ENCODE measurements at places on chromosomes 5 and 9.

- DNase-seq, result no peak
These were observed 50.2 kb upstream of the KCNMB1 start for GRCh38 chr5:170439223-170439943.

DNA sequence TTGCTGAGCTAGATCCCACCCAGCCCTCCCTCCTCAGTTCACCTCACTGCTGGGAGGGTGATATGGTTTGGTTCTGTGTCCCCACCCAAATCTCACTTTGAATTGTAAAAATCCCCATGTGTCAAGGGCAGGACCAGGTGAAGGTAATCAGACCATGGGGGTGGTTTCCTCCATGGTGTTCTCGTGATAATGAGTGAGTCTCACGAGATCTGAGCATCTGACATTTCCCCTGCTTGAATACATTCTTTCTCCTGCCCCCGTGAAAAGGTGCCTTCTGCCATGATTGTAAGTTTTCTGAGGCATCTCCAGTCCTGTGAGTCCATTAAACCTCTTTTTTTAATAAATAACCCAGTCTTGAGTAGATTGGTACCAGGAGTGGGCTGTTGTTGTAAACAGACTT, 469.9 kb upstream of the DAP start:
- no peak for DNase-seq

DNA sequence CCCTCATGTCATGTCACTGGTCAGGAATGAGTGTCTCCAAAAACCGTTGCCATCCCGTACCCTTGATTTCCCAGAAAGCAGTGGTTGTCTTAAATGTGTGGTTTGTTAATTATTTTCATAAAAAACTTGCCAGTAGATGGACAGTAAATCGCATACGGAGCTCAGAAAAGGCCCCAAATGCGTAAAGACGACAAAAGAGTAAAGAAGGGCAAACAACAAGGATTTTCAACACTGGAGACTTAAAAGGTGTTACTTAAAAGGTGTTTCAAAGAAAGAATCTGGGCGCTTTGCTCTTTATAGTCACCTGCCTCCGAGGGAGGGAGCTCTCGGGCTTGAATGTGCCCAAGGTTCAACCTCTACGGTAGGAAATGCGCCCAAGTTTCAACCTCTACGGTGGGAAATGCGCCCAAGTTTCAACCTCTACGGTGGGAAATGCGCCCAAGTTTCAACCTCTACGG, 734 bp downstream of the KIF27 start:
- peak; percentile 69 for DNase-seq

DNA sequence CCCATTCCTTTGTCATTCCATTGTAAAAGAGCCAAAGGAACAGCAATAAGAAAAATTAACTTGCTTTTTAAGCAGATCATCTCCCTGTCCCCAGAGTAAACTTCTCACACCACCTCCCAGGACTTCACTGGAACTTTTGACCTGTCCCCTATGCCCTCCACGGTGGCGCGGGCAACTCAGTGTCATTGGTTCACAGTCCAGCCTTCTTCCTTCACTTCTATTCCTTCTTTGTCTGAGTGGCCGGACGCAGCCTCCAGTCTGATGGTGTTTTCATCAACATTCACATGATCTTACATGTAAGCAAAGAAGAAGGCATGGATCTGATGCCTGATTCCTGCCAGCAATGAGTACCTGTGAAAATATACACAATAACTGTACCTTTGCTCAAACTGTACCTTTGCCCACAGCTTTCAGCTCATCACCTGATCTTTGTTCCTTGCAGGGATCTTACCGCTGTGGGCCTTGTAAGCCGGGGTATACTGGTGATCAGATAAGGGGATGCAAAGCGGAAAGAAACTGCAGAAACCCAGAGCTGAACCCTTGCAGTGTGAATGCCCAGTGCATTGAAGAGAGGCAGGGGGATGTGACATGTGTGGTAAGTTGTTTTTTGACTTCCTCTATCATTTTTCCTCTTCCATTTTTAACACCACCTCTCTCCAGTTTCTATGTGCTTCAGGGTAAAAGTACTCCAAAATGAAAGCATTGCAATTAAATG, 32.5 kb downstream of the THBS4 start:
- DNase-seq, result no peak

DNA sequence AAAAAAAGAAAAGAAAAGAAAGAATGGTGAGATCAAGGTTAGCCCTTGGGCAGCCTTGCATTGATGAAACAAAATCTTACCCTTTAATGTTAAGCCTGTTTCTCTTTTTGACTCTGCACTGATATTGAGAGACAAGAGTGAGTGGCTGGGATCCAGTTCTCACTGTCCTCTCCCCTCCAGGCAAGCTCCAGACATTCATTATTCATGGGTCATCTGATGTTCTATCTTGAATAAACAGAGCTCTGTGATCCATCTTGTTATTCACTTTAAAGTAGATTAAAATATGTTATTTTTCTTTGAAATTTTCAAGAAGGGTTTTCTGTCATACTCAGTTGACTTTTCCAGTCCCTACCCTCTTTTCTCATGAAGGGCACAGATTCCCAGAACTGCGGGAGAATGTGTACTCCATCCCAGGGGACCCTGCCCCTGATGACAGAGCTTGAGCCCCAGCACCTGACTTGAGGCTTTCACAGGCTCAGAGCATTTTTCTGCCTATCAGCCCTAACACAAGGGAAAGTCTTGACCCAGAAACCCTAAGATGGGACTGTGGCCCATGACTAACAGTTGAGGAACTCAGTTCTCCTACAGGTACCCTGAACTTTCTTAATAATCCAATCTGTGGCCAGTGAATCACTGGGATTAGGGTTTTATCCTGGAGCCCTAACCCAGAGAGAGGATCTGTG, 24.1 kb downstream of the ACTL7B start:
- no peak for DNase-seq

- no peak for DNase-seq
These were observed 990.6 kb upstream of the TYRP1 start for GRCh38 chr9:11702548-11702947.

- DNase-seq, result no peak
These were observed 6.7 kb downstream of the RNF44 start for GRCh38 chr5:176530393-176530982.

DNA sequence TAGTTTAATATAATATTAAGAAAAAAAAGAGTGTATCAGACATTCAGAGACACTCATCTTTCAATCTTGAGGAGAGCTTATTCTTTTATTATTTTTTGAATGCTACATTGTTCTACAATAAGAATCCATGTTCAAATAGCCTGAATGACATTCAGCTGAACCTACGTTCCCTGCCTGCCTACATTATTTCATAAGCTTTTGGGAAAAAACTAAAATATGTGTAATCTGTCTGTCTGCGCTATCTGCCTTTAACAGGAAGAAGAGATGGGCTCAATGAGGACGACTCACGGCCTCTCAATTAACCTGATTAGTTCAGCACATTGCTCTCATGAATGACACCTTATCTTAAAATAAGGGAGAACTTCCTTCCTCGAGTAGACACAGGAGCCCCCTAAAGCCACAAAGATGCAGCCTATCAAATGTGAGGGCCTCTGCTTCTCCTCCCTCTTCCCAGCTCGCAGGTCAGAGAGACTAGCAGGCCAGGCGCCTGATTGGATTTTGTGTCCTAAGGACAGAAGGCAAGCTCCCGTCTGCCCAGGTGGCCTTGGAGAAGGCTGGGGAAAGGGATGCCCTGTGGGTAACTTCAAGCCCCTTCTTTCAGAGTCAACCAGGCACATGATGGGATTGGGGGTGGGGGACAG, 37.8 kb downstream of the EBF1 start:
- no peak for DNase-seq

- DNase-seq, result no peak
These were observed 26.2 kb downstream of the LHX3 start for GRCh38 chr9:136178773-136179075.

GRCh38 chr5:115599924-115600323, 2.4 kb downstream of the TICAM2 start:
- DNase-seq, result no peak

GRCh38 chr9:12875191-12875590, 100.4 kb downstream of the LURAP1L start:
- DNase-seq, result no peak

DNA sequence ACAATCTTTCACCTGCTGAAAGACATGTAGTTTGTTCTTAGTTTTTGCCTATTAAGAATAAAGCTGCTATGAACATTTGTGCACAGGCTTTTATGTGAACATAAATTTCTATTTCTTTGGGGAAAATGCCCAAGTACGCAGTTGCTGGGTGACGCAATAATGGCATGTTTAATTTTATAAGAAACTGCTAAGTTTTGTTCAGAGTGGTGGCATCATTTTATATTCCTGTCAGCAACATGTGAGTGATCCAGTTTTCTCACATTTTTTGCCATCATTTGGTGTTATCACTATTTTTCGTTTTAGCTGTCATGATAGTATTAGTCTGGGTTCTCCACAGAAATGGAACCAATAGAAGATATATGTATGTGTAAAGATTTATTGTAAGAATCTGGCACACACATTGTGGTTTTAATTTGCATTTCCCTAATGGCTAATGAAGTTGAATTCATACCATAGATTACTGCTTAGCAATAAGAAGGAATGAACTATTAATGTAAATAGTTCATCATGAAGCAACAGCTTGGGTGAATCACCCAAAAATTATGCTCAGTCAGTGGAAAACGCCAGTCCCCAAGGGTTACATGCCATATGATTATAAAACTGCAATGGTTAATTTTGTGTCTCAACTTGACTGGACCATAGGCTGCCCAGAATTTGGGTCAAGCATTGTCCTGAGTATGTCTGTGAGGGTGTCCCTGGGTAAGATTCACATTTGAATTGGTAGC, 358.6 kb downstream of the MSX2 start:
- DNase-seq, result no peak

DNA sequence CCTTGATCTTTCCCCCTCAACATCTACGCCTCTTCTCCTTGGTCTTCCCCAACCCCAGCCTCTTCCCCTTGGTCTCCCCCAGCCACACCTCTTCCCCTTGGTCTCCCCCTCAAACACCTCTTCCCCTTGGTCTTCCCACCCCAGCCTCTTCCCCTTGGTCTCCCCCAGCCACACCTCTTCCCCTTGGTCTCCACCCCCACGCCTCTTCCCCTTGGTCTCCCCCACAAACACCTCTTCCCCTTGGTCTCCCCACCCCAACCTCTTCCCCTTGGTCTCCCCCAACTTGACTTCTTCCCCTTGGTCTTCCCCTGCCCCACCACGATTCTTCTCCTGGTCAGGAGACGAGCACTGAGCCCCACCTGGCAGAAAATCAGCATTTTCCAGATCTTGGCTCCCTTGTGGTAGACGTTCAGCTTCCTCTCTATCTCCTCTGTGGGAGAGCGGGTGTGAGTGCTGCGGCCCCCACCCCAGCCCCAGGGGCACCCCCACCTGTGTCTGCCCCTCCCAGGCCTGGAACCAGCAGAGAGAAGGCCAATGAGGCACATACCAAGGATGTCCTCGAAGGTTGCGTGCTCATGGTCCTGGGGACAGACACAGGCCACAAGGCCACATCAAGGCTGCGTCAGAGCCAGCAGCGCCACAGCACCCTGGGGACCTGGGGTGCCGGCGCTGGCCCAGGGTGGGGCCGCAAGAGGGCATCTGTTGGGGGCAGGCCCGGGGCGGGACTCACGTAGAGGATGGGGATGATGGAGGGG, 7.0 kb downstream of the NSMF start:
- no peak for DNase-seq

GRCh38 chr5:36397901-36398536, 96.3 kb upstream of the RANBP3L start:
- DNase-seq, result no peak

DNA sequence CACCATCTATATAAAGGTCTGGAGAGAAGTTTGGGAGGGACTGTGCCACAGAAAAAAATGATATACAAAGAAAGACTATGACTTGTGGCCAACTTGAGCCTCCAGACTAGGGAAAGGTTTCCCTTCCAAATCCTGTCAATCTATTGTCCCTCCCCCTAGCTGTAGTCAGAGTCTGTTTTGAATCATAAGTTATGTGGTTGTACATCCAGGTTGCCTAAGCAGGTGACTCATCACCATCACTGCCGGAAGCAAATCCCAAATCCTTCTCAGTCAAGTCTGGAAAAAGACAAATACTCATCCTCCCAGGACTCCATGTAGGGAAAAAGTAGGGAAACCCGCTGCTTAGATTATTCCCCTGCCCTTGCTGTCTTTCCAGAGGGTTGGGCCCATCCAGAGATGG, 235.7 kb downstream of the CDK5RAP2 start:
- DNase-seq, result no peak

- no peak for DNase-seq
These were observed 28.1 kb downstream of the PPIP5K2 start for GRCh38 chr5:103148213-103148612.

DNA sequence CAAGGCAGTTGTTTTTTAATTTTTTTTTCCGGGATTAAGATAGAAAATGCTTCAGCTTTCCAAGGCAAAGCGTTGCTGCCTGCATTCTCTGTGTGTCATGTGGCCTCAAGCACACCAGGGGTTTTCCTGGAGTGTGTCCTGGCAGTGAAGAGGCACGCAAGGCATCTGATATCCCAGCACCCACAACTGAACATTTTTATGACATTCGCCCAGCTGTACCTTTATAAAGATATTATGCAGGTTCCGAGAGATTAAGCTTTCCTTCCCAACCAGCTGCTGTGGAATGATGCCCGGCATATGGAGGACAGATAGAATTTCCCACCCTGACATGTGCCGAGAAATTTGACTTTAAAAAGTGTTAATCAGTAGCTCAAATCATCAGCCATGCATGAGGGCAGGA, 205.6 kb downstream of the GADD45G start:
- DNase-seq, result no peak

DNA sequence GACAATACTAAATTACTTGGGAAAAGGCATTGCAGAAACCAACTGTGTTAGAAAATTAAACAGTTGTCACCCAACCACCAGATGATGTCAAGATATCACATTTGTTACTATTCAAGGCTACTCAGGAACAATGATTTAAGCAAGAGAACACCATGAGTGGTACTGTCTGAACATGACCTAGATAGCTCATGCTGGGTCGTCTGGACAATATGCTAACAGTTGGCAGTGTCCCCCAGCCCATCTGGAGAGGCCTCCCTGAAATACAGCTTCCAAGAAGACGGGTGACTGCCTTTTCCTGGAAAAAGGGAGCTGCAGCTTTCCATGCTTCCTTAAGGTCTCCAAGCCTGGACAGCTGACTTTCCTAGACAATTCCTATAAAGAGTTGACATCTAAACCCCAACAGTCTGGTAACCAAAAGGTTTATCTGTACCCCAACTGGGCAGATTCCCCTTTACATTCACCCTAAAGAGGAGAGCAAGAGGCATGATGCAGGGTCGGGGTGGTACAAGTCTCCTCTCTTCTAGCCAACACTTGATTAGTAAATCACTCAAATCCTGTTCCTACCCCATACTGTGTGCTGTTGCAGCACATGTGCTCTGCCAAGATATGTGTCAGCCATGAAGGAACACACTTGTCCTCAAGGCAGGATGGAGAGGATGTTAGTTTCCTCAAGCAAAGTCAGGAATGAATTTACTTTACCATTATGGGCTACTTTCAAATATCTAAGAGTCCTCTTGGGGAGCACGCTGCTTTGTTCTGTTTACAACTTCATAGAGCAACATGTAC, 433.0 kb downstream of the PDE4D start:
- no peak for DNase-seq

GRCh38 chr5:56384186-56384585, 151.1 kb upstream of the ANKRD55 start:
- no peak for DNase-seq
